ENCODE measurements at places on chromosomes 13 and 19.

DNA sequence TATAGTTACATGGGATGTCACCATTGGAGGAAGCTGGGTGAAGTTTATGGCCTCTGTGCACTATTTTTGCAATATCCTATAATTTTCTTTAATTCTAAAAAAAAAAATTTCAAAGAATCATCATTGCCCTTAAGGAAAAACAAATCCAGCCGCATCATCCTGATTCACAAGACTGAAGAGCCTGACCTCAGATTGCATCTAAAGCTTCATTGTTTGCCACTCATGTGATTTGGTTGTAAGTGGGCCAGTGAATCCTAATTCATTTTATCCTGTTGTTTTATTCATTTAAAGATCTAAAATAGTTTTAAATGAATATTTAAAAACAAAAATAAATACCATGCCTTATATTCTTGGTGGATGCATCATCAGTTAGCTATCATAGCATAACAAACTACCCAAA lies 504.5 kb downstream of the TBC1D4 start:
- no peak for DNase-seq

DNA sequence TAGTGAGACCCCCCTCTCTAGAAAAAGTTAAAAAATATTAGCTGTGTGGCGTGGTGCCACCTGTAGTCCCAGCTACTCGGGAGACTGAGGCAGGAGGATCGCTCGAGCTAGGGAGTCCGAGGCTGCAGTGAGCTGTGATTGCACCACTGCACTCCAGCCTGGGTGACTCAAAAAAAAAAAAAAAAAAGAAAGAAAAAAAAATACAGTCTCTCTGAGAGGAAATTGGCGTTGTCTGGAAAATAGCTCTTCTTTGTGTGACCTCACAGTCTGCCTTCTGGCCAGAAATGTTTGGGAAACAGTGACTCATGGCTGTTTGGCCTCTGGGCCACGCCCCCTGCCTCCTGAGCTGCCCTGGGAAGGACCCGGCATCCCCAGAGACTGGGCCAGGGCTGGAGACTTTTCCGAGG lies 10.7 kb downstream of the MARCHF2 start:
- peak; percentile 98 for DNase-seq

- no peak for DNase-seq
These were observed 48.2 kb upstream of the GPI start for GRCh38 chr19:34316741-34317301.

DNA sequence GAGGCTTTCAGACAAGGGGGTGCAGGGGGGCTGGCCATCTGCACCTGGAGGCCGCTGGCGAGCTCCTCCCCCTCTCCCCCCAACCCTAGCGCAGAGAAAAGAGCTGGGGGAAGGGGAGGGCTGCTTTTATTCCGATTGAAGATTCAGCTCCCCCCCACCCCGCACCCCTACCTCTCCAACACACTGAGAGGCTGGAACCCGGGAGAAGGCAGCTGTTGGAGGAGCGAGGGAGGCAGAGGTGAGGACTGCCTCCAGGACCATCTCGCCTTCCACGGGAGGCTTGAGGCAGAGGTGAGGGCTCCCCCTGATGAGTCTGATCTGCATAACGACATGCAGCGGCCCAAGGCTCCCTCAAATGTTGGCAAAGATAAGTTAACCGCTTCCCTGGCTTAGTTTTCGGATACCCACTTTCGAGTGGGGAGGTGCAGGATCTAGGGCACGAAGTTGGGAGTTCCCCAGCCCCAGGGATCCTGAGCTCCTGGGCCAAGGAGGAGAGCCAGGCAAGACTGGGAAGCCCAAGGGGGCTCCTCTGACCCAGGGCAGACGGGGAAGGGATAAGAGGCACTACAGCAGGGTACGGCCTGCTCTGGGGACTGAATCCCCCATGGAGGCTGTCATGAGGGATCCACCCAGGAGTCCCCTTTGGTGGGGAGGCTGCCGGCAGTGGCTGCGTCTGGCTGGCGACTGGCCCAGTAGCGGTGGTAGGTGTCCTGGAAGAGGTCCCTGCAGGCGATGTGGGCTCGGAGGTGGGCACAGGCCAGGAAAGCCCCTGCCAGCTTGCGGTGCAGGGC lies 1.2 kb upstream of the NUMBL start:
- DNase-seq, result no peak

DNA sequence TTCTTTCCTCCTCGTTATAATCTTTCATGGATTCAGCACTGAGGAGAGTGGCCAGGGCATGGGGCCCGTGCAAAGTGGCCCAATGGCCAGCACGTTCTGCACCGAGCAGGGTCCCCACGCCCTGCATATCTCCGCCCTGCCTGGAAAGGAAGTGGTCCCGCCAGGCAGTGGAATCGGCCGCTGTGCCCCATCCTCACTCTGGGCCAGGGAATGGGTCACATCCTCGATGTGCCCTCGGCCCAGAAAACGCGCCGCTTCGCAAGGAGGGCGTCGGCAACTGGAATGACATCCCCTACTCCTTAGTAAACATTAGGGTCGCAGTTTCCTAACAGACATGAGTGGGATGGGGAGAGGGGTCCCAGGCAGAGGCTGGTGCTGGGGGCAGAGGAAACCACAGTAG lies 90.7 kb downstream of the ZNF254 start:
- DNase-seq, result no peak
